Breast epithelium (tissue), 4 donors: ENCODE measurements at places on chromosomes 2 and 18. TPM values are rescaled to one million over a fixed set of nuclear protein-coding genes. Genes with fewer than 3 reads are reported as not detected.

DNA sequence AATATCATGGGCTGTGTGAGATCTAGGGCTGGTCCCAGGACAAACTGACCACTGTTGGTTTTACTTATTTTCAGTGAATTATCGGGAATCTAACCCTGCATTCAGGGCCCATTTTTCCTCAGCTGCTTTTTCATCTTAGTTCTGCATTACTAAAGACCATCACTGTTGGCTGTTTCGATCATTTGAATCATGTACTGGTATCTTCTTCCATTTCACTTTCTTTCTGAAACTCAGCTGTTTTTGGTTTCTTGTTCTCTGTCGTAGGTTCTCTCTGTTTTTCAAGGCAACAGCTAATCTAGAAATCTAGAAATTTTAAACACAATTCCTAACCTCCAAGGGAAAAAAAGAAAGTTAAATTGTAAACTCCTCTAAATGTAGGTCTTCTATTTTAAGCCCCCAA lies 159.9 kb upstream of the SESTD1 start:
- DNase-seq: no peak

DNA sequence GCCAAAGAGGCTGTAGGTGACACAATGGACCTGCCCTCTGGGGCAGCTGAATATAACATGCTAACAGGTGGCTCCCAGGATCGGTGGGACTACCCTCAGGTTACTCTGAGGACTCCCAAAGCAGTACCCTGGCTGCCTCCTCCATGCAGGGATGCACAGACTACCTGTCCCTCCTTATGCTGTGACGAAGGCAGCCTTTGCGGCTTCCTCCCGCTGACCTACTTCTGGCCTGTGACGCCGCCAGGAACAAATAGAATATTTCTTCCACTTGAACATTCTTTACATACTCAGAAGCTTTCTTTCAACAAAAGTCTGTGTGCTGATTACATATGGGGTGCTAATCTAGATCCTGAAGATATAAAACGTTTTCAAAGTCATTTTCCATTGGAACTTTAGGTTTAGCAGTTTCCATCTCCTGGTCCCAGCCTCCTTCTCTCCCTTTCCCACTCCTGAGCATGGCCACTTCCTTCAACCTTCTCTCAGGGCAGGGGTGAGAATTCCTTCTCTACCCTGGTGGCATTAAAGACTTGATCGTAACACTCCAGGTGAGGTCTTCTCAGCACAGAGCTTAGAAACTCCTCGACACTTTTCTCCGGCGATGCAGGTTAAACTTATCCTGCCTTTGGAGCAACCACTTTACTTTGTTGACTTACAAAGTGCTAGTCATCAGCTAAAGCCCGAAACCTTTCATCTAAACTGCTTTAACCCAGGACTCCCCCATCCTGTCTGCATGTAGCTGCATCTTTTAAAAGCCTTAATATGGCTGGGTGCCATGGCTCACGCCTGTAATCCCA lies 58.9 kb upstream of the STK17B start:
- no peak for DNase-seq

DNA sequence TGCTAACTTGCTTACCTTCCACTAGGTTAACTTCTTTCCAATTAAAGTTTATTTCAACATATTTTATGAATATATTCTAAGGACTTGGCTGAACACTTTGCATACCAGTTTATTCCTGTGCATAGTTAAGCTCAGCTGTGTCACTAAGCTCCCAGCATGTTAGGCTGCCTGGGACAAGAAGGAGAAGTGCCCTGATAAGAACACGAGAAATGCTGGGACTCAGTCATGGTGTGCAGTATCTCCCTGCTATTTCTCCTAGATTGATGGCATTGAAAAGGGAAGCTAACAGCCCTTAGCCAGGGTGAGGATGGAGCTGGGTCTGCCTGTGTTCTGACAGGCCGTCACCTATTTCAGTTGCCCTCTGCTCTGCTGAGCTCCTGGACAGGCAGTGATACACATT lies 164.3 kb downstream of the TRABD2A start:
- DNase-seq: no peak

GRCh38 chr2:217316743-217317142 lies 456.9 kb upstream of the TNP1 start:
- DNase-seq: no peak

- no peak for DNase-seq
These were observed 77.8 kb downstream of the ANTXR1 start for GRCh38 chr2:69090820-69091219.

DNA sequence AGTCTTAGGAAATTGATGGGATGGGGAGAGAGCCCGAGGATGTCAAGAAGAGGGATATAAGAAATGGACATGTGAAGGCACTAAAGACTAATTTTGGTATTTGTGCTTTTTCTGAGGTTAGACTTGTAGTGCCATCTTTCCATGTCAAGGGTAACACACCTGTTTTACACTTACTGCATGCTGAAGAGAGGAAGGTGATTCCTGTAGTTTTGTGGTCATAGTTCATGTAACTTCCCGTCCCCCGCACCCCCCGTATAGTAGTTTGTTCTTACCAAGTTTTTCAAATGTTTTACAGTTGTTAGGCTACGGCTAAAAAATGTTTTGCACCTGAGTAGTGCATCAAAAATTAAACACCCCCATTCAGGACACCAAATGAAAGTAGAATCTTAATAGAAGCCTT lies 73.8 kb downstream of the CLIP4 start:
- no peak for DNase-seq

- DNase-seq: no peak
These were observed 12.9 kb upstream of the CHST9 start for GRCh38 chr18:27198036-27198435.

GRCh38 chr2:70456585-70457495 lies 96.8 kb downstream of the TGFA start:
- DNase-seq: no peak

- no peak for DNase-seq
These were observed 224.9 kb upstream of the EPAS1 start for GRCh38 chr2:46072101-46072820.

- no peak for DNase-seq
These were observed 601.1 kb upstream of the NRXN1 start for GRCh38 chr2:51633073-51633472.

GRCh38 chr2:74441690-74442482 lies at the start of gene RTKN:
Gene RTKN, minus strand, starts transcription at chr2:74441937. Its CDS starts 121 bp downstream, at chr2:74441816.
- DNase-seq: peak; percentile 79

CD8B gene
- total RNA-seq: 3.5 TPM

PNPT1 gene
- 24.9 TPM for total RNA-seq

LRRFIP1 gene
- 82.6 TPM for total RNA-seq

VSNL1 gene
- total RNA-seq: 0.80 TPM

EPB41L3 gene
- 35.4 TPM for total RNA-seq

ZNF396 gene
- total RNA-seq: 4.3 TPM
